ENCODE measurements at places on chromosomes 12 and 14. TPM values are rescaled to one million over a fixed set of nuclear protein-coding genes. Genes with fewer than 3 reads are reported as not detected.

DNA sequence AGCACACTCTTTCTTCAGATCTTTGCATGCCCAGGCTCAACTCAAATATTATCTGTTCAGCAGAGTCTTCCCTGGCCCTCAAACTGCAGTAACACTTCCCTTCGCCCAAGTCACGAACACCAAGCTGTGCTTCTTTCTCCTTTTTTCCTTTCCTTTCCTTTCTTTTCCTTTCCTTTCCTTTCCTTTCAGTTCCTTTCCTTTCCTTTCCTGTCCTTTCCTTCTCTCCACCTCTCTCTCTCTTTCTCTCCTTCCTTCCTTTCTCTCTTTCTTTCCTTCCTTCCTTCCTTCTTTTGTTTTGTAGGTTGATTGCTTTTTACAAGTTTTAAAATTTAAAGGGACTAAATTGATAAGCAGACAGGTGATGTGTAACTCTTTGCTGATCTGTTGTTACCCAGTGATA is 19.0 kb upstream of the ADGRD1 start:
- no peak for DNase-seq

ORAI1 gene
- 51.7 TPM for total RNA-seq

GRCh38 chr12:47085815-47086252 is 6.1 kb upstream of the AMIGO2 start:
- peak; percentile 38 for DNase-seq

GRCh38 chr12:131561051-131561450 is 149.8 kb upstream of the SFSWAP start:
- DNase-seq: no peak

DNA sequence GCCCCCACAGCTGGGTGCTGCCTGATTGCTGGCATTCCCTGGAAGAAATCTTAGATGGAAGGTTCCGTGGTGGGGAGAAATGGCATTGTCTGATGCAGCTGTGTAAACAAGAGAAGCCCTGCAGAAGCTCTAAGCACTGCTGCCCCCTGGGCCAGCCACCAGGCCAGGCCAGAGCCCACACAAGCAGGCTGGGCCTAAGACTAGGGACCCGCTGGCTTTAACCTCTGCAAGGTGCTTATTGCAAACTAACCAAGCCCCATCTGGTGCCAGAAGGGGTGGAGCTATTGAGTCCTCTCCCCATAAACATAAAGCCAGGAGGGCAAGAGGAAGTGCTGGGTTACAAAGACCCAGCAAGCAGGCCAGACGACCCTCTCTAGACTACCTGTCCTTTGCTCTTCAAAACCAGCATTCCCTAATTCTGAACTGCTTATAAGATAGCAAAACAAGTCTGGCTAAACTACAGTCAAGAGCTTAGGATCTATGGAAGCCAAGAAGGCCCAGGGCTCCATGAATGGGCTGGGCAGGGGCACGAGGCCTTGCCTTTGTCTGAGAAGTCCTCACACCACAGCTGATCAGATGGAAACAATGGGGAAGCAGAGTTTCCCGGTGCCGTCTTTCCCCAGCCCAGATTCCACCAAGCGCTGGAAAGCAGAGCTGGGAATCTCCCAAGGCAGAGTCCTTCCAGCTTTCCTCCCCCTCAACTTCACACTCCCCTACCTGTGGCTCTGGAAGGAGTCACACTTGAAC is 28.8 kb downstream of the P2RX4 start:
- no peak for DNase-seq

GRCh38 chr14:72544615-72545387 is 349.1 kb downstream of the DPF3 start:
- DNase-seq: no peak

DNA sequence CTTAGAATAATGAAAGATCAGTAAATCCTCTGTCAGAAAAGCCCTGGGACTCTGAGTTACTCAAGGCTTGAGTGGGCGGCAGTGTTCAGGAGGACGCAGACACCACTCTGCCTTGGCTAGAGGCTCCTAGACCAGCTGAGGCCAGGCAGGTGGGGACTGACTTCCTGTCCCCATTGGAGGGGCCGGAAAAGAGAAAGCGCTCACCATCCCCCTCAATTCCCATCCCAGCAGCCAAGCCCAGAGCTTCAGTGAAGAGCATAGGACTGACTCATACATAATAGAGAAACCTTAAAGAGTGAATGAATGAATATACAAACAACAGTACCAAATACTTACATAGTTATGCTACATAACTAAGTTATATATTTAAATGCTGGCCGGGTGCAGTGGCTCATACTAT is 62.0 kb downstream of the PLEKHG7 start:
- no peak for DNase-seq

- no peak for DNase-seq
Measured at GRCh38 chr12:111570084-111570961, 28.8 kb downstream of the ATXN2 start.

DNA sequence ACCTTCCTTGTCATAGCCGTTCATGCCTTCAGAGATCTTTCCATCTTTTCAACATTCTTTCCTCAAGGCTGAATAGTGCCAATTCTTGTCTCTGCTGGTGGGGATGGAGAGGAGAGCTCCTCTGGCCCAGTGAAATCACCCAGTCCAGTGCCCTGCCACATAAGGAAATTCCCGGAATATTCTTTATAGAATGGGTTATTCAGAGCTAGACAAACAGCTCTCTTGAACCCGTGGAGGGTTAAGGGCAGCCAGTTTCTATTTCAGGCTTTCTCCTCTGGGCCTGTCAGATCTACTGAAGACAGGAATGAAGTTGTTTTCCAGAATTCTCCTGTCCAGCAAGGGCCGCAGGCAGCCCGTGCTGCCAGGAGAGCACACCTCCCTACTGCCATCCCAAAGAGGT is 8.1 kb upstream of the NRIP2 start:
- DNase-seq: no peak

GRCh38 chr12:15220915-15221885 is at the start of gene RERG:
TSS of gene RERG (minus strand) at chr12:15221417. CDS start at chr12:15217489, 3,928 bp downstream.
- peak; percentile 70 for DNase-seq

GRCh38 chr12:1642513-1642912 is 13.5 kb downstream of the WNT5B start:
- DNase-seq: no peak

GRCh38 chr12:69834147-69834546 is 9.1 kb downstream of the MYRFL start:
- DNase-seq: no peak

GRIP1 gene
- total RNA-seq: 3.3 TPM

KRT3 gene
- not detected for total RNA-seq

- DNase-seq: no peak
Measured at GRCh38 chr12:4005851-4006430, 132.7 kb upstream of the PARP11 start.

PLA2G1B gene
- total RNA-seq: not detected

GUCY2C gene
- not detected for total RNA-seq

GRCh38 chr14:102998393-102998792 is 59.0 kb downstream of the CDC42BPB start:
- DNase-seq: no peak

- DNase-seq: no peak
Measured at GRCh38 chr12:46357438-46358324, 14.9 kb downstream of the SLC38A2 start.

- no peak for DNase-seq
Measured at GRCh38 chr14:82667501-82667900, 1133.8 kb upstream of the SEL1L start.

GRCh38 chr14:87638196-87638595 is 354.8 kb downstream of the GALC start:
- DNase-seq: no peak

DNA sequence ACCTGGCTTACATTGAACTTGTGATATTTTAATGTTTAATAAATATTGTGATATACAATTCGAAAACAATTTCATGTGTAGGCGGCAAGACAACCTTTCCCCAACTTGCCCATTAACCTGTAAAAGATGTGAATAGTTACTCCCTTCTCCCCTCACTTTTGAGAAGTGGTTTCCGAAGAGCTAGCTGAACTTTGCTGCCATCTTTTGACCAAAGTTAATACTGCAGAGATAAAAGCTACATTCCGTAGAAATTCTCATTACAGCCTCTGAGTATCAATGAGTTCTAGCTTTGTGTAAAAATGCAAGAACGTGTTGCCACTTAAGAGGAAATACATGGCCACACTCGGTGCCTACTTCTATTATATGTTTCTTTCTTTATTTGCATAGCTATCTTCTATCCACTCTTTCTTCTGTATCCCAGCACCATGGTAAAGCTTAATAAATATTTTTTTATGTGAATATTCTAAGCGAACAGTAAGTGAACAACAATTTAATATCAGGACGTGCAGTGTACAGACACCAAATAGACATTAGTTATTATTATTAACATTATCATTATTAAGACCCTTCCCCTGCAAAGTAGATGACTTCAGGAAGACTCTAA is 105.1 kb upstream of the TMEM260 start:
- DNase-seq: peak; percentile 43

- DNase-seq: no peak
Measured at GRCh38 chr12:110721570-110721969, 21.1 kb downstream of the PPP1CC start.

DNA sequence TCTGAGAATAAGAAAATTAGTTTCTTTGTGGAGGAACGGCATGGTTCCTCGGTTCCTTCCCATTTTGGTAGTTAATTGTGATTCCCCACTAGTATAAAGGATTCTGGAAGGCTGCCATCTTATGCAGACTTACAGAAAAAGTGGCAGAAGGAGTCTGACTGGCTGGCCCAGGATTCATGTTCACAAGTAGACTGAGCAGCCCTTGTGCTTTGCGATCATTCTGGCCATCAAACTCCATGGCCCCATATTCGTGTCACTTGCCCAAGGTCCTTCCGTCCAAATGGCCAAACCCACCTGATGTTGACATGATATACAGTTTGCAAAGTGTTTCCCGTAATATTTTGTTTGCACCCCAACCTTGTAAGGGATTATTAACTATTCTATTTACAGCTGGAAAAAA is 297.2 kb upstream of the AMIGO2 start:
- no peak for DNase-seq

NR4A1 gene
- total RNA-seq: 1.1 TPM

PPM1H gene
- 0.06 TPM for total RNA-seq

DACT1 gene
- 1.4 TPM for total RNA-seq

PDE3A gene
- total RNA-seq: not detected

DNA sequence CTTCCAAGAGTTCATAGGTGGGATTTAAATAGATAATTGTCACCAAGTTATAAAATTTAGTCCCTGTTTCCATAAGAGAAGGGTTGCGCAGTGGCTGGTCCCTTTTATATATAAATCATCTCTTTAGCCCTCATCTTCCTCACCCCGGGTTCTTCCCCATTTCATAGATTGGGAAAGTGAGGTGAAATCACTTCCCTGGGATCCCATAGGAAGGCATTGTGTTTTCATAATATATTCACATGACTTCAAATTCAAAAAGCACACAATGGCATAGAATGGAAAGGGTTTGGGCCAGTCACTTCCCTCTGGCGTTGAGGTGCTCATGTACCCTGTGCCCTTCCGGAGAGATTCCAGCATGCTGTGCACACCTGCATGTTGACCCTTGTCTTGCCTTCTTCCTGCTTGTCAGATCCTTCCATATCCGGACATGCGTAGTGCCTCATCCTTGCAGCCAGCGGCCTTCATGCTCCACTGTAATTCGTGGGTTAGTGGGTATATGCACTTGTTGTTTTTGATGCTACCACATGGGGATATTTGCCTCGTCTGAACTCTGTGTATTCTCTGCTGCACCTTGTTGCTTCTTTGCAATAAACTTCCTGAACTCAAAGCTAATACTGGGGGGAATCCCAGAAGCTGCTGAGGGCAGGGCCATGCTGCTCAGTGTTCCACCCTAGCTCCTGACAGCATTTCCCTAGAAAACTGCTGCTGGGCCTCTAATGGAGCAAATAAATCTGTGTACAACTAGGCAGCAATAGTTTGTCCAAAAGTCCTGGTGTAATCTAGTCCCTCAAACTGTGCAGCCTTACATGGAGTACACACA is 59.6 kb downstream of the ANAPC7 start:
- no peak for DNase-seq

- DNase-seq: no peak
Measured at GRCh38 chr12:13472690-13473089, 276.2 kb downstream of the EMP1 start.

GRCh38 chr14:39315859-39316444 is 82.2 kb downstream of the MIA2 start:
- no peak for DNase-seq

SAMD15 gene
- total RNA-seq: 0.38 TPM

- no peak for DNase-seq
Measured at GRCh38 chr12:78406828-78407227, 457.7 kb upstream of the SYT1 start.

DNA sequence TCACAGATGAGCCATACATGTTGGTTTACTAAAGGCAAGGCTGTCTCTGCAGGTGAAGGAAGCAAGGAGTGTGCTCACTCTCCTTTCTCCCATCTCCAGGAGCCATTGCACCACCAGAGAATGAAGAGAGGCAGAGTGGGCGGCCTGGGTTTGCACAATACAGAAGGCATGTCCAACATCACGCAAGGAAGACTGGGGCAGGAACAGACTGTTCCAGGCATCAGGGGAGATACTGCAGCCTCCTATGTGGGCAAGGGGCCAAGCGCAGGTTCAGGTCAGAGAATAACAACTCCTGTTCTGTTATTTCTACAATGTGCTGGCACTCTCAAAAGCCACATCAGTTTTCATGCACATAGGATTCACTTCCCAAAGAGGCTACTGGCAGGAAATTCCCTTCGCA is 1.7 kb upstream of the TMEM229B start:
- no peak for DNase-seq

DNA sequence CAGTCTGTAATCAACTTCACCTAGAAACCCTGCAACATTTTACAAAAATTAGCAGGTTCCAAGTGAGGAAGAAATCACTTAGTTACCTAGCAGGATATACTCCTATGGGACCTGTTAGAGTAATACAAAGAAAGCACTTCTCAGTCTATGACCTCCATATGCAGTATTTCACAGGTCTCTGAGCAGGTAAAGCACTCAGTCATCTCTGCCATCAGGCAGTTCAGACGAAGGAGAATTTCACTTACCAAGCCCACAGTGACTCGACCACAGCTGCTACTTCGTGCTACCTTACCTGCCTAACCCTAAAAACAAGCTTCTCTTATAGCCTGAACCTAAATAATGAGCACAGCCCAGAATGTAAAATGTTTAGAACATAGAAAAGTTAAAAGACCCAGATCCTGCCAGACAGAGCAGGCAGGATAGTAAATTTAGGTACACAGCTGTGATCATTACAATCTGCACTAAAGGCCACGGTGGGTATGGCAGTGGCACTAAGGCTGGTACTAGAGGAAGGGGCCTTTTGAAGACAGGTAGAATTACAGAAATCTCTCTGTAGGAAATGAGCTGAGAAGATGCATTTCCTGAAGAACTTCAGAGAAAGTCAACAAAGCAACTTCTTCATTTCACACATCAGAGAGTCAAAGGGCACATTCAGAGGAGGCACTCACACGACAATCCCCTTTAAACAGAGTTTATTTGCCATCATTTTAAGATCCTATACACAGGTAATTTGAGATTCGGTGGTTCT is 35.7 kb downstream of the DCAF5 start:
- no peak for DNase-seq

- no peak for DNase-seq
Measured at GRCh38 chr14:106216679-106217078, 690.3 kb downstream of the TMEM121 start.

All from CD4-positive, alpha-beta memory T cell (primary cell).